H7 (cell line): ENCODE measurements at places on chromosomes 7 and 10.

GRCh38 chr7:43646603-43647338 is 63.9 kb downstream of the STK17A start:
- no peak for DNase-seq

DNA sequence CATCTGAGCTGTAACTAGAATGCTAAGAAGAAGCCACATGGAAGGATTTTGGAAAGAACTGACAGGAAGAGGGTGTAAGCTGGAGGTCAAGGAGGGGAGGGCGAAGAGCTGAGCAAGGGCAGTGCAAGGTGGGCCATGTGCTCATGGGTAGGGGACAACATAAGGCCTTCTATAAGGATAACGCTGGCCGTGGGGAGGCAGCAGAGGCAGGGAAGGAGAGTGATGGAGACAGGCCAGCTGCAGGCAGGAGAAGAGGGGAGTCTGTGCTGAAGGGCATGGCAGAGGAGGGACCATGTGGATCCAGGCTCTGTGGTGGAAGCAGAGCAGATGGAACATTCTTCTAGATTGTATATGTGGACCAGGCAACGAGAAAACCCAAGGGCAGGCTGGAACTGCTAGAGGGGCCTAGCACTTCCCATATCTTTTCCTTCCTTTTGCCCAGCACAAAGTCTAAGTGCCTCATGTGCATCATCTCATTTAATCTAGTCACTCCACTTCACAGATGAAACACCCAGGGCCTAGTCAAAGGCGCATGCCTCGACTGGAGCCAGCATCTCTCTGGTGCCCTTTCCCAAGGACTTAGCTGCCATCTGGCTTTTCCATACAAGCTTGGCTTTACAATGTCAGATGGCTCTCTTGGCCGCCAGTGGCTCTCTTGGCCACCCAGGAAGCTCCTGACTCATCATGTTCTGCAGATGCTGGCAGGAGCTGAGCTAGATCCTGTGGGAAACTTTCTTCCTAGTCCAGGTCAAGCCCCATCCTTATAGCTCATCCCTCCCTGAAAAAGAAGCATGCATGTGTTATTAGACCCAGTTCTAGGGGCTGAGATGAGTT is 6.6 kb downstream of the LRRC18 start:
- no peak for DNase-seq

GRCh38 chr10:117621196-117621595 is 78.7 kb downstream of the EMX2 start:
- no peak for DNase-seq

DNA sequence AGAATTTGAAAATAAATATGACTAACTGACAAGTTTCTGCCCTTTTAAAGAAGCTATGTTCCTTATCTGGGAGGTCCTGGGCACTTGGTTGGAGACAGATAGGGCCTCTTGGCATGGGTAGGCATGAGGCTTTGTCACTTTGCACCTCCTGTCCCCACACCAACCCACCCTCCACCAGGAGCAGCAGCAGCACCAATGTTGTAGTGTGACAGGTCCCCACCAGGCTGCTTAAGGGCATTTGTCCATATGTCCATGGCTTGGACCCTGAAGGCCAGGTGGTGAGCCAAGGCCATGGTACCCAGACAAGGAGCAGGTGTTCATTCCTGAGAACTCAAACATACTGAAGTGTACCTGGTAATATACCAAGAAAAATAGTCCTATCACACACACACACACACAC is 629.1 kb downstream of the ACTR3B start:
- DNase-seq, result no peak

DNA sequence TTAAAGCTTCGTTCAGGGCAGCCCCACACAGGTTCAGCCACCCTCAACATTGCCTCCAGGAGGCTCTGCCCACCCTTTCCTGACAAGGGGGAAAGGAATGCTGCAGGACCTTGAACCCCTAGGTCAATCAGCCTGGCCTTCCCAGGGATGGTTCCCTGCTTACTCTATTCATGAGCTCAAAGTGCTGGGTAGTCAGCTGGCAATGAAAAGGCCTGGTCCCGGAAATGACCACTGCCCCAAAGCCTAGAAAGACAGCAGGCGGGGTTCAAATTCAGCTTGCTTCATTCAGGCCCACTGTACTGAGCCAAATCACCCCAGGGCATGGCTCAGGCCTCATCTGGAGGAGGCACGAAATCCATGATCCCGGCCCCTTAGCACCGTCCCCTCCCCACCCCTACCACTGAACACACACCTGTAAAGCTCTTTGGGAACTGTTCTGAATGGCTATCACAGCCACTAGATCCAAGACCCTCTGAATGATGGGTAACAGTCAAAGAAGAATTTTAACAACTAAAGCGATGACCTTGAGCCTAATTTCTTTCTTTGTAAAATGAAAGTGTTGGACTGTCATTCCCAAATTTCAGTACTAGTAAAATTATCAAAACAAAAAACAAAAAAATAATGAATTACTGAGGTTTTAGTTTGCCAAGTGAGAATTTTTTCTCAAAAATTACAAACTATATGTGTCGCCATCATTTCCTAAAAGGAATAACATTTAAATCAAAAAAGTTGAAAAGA is 1.0 kb downstream of the URGCP start:
- DNase-seq, result peak; percentile 61

DNA sequence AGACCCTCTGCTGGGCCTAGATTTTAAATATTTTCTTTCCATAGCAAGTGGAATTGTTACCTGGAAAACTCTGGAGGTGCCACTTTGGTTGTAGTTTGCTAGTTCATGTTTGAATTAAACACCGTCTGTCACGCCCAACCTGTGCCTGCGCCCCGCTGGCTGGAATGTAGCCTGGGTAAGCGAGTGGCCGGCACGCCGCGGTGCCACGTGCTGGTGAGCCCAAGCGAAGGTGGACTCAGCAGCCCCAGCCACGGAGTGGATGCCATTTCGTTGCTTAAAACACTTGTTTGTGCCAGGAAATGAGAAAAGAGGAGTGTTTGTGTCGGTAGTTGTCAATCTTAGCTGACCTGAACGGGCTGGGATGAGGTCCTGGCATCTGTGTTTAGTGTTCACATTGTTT is 2.7 kb downstream of the GET4 start:
- no peak for DNase-seq

- DNase-seq, result no peak
These were observed 223.7 kb downstream of the MTERF1 start for GRCh38 chr7:91656541-91657482.

- DNase-seq, result peak; percentile 40
These were observed 562 bp downstream of the GRK5 start for GRCh38 chr10:119207713-119208552.

DNA sequence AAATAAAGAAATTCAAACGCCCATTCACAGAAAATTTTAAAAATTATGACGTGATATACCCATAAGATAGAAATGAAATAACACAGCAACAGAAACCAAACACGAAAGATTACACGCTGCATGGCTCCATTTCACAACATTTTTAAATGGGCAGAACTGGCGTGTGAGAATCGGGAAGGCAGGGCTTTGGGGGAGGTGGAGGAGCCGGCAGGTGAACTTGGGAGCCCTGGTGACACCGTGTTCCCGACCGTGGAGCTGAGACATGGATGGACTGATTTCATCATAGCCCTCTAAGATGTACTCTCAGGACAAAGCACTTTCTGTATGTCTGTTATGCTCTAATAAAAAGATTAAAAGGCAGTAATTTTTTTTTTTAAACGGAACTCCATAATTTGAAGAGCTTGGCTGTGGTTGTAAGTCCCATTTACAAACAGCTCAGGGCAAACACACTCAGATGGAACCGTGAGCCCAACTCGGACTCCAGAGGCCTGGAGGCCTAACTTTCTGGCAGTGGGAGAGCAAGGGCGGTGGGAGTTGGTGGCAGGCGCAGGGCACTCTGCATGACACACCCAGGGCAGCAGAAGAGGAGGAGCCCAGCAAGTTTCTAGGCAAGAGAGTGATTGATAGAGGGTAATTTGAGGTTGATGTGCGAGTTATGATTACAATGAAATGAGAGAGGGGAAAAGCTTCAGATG is 203.4 kb downstream of the MAD1L1 start:
- DNase-seq, result no peak

DNA sequence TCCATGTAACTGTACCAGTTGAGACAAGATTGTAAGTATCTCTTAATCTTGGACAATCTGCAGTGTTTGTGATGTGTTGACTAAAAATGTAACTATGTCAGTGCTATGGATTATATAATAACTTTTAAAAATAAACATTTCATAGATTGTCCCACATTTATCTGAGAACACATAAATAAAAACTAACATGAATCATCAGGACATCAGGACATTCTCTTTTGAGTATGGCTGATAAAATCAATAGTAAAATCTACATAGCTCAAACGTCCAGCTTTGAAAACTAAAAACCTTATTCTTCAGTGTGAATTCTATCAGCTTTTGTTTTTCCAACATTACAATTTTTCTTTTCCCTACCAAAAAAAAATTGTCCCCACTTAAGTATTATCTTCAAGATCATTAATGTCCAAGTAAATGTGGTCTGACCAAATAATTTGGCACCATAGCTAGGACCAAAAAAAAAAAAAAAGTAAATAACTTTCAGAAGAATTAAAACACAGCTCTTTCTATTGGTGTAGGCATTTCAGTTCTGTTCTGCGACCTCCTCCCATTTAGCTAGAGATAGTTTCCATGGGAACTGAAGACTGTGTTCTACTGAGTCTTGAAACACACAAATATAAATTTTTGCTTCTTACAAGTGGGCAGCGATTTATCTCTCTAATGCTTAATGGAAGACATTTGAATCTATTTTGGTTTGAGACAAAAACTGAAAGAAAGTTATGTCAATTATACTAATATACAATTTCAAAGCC is 123.0 kb upstream of the SGCE start:
- no peak for DNase-seq

DNA sequence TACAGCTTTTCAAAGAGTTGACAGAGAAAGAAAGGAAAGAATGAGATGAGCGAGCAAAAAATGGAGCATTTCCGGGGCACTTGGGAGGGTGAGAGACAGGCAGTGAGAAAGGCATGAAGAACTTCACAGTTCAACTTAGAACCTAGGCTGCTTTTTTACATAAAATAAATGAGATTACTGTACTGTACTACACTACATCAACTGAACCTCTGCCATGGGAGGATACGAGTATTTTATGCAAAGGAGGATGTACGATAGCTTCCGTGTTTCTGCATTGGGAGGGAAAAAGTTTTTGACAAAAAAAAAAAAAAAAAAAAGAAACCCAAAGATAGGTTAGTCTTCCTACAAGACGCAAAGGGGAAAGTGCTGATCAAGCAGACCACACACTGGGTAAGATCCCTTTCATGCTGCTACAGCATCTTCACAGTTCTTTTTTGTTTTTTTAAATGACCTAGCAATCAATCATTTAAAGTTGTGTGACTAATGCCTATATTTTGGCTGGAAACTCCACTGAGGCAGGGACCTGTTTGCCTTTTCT is 88.0 kb downstream of the RAPGEF5 start:
- no peak for DNase-seq

DNA sequence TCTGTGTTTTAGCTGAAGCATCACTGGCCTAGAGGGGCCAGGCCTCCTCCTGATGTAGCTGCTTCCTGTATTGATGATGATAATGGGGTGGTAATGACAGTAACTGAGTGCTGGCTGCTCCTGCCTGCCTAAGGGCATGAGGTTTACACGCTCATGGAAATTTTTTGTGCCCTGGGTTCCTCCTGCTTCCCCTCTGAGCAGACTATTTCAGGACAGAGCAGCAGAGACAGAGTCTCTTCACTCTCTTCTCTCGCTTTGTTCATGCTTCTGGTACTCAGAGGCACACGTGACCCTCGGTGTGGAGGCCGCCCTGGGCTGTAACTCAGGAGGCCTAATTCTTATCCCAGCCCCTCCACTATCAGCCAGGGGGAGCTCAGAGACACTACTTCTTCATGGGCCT is 27.9 kb downstream of the LRRC20 start:
- no peak for DNase-seq

GRCh38 chr7:106205621-106206222 is 79.1 kb downstream of the NAMPT start:
- DNase-seq, result no peak

DNA sequence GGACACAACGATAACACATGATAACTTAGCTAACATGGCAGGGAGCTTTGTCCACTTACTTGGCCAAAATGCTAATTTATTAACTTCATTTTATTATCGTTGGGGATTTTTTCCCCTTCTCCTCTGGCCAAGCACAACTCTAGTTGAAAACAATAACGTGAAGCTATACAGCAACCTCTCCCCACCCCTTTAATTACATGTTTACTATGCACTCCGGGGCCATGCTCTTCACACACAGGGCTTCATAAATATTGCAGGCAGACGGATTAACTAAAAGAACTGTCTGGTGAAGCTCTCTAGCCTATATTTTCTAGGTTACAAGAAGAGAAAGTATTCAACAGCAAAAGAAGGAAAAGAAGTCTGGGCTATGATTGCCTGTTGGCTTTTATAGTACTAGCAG is 51.7 kb downstream of the XRCC2 start:
- DNase-seq, result no peak

- no peak for DNase-seq
These were observed 36.3 kb downstream of the ASB13 start for GRCh38 chr10:5630112-5630436.

GRCh38 chr10:70418713-70419112 is 14.8 kb downstream of the EIF4EBP2 start:
- no peak for DNase-seq

DNA sequence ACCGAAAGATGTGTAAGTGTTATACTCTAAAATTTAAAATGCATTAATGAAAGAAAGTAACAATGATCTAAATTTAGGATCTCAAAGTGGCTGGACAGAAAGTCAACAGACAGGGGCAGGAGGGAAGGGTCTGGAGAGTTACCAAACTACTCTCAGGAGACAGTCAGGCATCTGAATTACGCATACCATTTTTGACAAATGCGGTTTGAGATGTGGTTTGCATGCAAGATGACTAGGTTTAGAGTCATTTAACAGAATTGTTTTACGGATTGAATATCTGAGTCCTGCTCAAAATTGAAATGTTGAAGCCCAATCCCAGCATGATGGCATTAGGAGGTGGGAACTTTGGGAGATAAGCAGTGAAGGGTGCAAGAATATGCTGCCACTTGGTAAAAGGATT is 314.1 kb downstream of the WDR11 start:
- DNase-seq, result no peak

GRCh38 chr10:88122576-88122975 is 259.2 kb downstream of the PTEN start:
- no peak for DNase-seq

DNA sequence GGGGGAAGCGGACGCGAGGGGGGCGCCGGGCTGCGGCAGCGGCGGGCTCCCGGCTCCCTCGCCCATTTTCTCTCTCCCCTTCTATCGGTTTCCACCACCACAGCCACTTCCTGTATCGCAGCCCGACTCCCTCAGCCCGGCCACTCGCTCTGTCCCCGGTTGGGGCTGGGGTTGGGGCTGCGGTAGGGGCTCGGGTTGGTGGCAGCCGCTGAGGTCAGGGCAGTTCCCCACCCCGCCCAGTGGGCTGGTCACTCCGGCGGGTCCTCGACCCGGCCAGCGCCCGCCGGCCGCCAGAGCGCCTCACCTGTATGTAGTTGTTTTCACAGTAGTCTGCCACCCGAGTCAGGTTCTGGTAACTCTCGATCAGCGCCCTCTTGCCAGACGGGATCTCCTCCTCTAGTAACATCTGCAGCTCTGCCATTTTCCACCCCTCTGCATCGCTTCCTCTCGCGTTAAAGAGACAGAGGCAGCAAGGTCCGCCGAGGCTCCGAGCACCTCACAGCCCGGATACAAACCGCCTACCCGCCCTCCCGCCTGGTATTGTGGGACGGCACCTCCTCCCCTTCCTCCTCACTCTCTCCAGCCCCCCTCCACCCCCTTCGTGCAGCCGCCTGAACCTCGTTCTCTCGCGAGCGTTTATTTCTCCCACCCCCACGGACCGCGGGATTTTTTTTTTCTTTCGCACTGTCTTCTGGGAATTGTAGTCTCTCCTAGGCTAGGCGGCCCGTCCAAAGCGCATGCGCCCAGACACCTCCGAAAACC is at the start of gene ABI1:
Gene ABI1, minus strand, starts transcription at position 516 of the 762 bp plus-strand sequence. Its CDS starts 95 bp downstream, at position 421.
- DNase-seq, result peak; percentile 91
